ENCODE measurements at places on chromosomes 7 and 10.

GRCh38 chr10:69237528-69238159 lies 17.5 kb downstream of the HKDC1 start:
- peak; percentile 73 for DNase-seq

DNA sequence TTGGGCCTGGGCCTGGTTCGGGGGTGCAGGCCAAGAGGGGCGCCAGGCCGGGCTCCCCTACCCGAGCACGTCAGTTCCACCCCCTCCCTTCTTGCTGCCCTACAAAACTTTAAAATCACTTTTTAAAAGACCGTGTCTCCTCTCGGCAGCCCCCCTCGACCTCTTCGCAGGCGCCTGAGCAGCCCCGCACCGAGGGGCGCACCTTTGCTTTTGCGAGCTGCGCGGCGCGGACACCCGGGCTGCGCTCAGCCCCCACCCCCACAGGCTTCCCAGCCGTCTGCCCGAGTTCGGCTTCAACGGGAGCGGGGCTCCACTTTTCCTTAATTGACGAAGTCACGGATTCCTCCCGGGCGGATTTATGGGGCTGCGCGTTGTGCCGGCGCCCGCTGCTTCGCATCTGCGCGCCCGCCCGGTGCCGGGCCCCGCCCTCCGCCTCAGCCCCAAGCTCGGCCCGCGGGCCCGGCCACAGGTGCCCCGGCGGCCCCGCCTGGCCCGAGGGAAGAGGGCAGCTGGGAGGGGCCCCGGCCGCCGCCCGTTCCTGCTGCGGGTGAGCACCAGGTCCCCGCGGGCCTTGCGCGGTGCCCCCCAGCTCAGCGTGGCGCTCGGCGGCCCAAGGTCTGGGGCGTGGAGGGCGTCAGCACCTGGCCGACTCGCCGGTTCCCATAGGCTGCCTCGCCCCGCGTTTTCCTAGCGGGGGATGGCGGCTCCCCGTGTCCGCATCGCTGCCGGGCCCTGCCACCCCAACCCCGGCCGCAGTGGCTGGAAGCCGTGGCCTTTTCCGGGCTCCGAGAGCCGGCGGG lies 10.8 kb upstream of the MNX1 start:
- DNase-seq: no peak

DNA sequence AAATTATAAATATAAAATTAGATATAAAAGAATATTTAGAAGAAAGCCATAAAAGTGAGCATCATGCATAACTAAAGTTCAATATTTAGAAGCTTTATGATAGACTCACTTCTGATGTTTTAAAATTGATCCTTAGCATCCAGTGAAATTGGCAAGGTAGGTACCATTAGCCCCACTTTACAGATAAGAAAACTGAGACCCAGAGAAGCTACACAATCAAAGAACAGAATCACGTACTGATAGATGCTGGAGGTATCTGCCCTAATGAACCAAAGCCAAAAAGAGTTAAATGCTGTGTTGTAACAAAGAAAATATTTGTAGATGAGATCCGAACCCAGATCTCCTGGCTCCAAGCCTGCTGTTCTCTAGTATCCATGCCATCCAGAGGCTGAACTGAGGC lies 42.6 kb upstream of the RAPGEF5 start:
- no peak for DNase-seq

- DNase-seq: no peak
These were observed 62.5 kb downstream of the ABCB4 start for GRCh38 chr7:87413029-87413428.

DNA sequence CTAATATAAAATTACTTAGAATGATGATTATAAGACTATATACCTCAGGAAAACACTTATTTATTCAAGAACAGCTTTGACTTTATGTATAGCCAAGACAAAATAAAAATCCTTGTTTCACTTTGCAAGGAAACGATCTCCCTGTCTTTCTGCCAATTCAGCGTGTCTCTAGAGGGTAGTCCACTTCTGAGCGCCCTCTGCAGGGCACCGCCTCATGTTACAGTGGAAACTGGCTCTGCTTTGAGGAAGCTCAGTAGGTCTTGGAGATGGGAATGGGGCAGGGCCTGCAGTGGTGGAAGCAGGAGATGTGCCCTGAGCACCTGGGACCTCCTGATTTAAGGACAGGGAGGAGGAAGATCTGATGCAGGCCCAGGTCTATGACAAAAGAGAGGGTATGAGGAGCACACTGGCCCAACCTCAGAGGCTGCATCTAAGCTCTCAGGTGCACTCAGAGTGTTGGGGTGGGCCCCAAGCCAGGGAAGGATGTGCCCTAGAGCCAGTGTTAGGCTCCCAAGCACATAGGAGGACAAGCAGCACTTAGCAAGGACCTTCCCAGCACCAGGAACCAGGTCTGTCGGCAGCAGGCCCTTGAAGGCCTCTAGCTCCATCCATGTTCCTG lies 481.0 kb downstream of the TNS3 start:
- DNase-seq: peak; percentile 73

- DNase-seq: no peak
These were observed 1.9 kb upstream of the FSCN3 start for GRCh38 chr7:127591591-127591990.

GRCh38 chr10:13348216-13349017 lies at the start of gene SEPHS1:
TSS of gene SEPHS1 (minus strand) at chr10:13348293. CDS start at chr10:13344950, 3,343 bp downstream.
- peak; percentile 95 for DNase-seq

DNA sequence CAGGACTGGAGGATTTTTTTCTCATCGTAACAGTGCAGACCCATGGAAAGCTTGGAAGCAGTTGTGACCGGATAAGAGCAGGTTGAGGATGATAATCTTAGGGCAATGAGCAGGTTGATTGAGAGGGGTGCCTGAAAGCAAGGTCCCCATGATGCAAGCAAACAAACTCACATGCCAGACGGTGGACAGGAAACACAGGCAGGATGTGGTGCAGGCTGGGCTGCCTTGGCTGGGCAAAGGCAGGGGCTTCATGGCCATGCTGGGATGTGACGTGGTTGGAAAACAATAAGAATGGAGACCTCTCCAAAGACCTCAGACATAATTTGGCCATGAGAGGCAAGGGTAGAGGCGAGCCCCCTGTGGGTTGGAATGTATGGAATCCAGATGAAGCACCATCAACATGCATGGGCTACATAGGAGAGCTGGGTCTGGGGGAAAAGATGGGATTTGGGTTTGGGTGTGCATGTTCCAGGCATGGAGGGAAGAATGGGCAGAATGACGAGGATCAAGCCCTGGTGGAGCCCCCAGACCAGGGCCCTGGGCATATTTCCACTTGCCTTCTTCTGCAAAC lies 58.3 kb downstream of the IKZF1 start:
- DNase-seq: no peak

DNA sequence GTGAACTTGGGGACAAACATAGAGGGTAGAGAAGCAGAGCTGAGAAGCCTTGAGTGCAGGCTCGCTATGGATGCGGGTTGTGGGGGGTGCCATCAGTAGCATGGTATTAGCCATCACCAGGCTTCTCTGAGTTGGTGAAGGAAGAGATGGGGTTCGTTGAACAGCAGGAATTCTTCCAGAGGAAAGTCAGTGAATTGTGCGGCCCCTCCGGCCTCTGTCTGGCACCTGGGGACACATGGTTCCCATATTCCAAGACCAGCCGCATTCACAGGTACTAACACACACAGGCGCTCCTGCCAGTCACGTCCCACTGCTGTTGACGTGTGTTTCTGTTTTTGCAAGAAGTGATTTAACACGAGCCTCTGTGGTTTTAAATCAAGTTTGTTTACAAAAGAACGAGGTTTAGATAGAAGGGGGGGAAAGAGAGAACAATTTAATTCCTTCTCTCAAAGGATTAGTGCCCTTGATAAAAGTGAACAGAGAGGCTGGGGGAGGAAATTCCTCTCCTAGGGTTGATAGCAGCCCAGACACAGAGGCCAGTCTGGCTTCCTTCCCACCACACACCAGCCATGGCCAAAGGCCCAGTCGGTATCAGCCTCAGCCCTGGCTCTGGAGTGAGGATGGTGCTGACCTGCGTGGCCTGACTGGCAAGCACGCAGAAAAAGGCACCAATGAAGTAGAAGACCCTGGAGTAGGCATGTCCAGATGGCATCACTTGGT lies 252.6 kb upstream of the IGFBP3 start:
- no peak for DNase-seq
